ENCODE measurements at places on chromosomes 1 and 21. TPM values are rescaled to one million over a fixed set of nuclear protein-coding genes. Genes with fewer than 3 reads are reported as not detected.

The NIT1 gene
- total RNA-seq = 25.0 TPM

The TMOD4 gene
- total RNA-seq = not detected

The WLS gene
- total RNA-seq = 52.9 TPM

The CCDC17 gene
- total RNA-seq = 1.00 TPM

The OR2T11 gene
- not detected for total RNA-seq

The RNF220 gene
- total RNA-seq = 37.9 TPM

DNA sequence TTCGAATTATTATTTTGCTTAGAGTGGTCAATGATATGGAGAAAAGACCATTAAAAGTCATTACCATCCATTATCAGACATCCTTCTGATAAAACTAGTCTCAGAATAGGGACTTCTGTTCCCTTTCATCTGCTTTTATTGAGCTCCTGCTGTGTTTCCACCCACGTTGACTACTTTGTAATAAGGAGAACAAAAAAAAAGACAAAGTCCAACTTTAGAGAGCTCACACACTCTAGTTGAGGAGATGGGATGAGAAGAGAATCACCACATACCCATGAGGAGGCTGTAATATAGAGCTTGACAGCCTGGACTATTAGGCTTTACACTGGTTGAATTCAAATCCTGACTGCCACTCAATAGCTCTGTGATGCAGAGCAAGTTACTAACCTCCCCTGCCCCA, 27.8 kb upstream of the ALDH9A1 start:
- no peak for DNase-seq

DNA sequence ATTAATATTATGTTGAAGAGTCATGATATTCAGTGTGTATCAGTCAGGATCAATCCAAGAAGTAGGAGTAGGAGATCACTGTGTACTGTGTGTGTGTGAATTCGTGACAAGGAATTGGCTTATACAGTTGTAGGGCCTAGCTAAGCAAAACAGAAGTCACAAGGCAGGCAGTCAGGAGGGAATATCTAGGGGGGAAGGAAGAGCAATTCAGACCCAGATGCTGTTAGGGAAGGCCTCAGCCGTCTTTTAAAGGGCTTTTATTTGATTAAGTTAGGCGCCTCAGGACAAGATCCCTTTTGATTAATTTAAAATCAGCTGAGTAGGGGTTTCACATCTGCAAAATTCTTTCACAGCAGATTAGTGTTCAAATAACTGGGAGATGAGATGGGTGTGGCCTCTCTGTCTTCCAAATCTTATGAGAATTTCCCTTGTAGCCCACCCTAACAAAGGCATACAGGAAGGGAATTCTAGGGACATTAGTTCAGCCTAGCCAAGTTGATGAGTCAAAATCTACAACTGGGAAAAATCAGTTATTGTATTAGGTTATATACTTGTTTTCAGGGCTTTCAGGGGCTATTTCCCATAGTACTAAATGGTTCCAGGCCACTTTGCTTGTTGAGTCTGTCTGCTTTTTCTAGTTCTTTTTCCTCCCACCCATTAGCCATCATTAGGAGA, 47.4 kb downstream of the ALG6 start:
- DNase-seq = no peak

- DNase-seq = no peak
These were observed 64.5 kb downstream of the CD58 start for GRCh38 chr1:116506132-116507004.

DNA sequence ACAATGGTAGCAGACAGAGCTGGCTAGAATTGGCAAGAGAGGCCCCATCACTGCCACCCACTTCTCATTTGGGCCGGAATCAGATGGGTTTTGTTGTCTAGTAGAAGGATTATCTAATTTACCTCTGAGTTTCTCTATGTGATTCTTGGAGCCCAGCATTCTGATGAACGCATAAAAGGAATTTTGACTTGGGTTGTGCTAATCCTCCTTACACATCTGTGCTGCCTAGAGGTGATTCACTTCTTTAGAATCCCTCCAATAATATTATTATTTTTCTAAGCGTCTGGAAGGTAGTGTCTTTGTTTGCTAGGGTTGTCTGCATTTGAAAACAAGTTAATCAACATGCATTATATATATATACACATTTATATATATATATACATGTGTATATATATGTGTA, 118.1 kb downstream of the RUNX1 start:
- no peak for DNase-seq

DNA sequence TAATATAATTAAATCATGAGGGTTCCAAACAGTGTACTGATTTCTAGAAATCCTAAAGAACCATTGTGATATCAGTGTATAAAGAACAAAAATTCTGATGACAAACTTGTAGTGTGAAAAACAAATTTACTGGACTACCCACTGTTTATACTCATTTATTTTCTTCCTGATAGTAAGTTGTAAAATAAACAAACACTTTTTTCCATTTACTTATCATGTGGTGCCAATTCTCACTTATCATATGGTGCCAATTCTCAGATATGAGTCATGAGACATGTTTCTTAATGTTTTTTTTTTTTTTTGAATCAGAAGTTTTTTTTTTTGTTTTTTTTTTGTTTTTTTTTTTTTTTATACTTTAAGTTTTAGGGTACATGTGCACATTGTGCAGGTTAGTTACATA, 137.7 kb downstream of the LEPR start:
- DNase-seq = no peak

GRCh38 chr1:32388641-32389040, 5.6 kb downstream of the BSDC1 start:
- no peak for DNase-seq

GRCh38 chr1:6466023-6466422, at the start of gene TNFRSF25:
Gene TNFRSF25 (minus strand): TSS chr1:6466173. CDS start chr1:6466107, 66 bp downstream.
- DNase-seq = no peak

- DNase-seq = no peak
These were observed 149.4 kb downstream of the TRABD2B start for GRCh38 chr1:47847763-47848162.

GRCh38 chr1:43932786-43933385, 715 bp upstream of the ARTN start:
- DNase-seq = no peak

GRCh38 chr21:41817228-41817627, 50.4 kb upstream of the RIPK4 start:
- DNase-seq = peak; percentile 20

GRCh38 chr1:36482724-36483388, at the start of gene CSF3R:
Gene CSF3R (minus strand): TSS chr1:36482913. CDS start chr1:36479496, 3,417 bp downstream.
- DNase-seq = no peak

GRCh38 chr1:234244482-234244881, 128.8 kb upstream of the COA6 start:
- DNase-seq = no peak

DNA sequence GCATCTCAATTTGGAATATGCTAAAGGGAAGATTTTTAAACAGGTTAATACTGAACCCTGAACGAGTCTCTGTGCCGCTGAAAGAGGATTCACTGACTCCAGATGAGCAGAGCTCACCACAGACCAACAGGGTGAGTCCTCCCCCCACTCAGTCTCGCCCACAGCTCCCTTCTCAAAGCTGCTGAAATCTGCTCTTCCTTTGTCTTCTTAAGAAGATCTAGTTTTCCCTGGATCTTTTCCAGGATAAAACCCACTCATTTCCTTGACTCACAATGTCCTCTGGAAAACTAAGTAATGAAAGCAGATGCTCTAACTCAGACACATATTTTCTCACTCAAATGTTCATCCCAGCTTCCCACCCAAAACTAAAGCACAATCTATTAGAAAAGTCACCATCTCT, 447.0 kb upstream of the PKN2 start:
- DNase-seq = no peak

- no peak for DNase-seq
These were observed 3.6 kb downstream of the UBXN11 start for GRCh38 chr1:26302733-26303405.

DNA sequence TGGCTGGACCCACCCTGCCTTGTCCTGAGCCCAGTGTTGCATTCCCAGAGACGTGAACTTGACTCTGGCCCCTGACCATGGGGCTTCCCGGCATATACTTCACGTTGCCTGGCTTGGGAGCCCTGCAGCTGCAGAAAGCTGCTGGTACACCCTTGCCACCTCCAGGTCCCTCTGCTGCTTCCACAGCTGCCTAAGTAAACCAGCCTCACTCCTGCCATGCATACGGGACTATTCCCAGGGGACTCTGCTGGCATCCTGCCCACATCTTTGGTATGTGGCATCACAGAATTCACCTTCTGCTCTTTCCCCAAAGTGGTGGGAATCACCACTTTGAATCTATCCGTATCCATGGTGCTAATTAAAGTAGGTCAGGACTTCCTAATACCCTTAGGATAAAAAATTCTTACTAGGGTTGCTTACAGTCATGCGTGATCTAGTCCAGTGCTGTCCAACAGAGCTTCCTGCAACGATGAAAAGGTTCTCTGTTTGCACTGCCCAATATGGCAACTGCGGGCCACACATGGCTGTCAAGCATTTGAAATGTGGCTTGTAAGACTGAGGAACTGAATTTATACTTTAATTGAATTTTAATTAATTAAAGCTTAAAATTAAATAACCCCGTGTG, 203.0 kb downstream of the GRIK3 start:
- no peak for DNase-seq

DNA sequence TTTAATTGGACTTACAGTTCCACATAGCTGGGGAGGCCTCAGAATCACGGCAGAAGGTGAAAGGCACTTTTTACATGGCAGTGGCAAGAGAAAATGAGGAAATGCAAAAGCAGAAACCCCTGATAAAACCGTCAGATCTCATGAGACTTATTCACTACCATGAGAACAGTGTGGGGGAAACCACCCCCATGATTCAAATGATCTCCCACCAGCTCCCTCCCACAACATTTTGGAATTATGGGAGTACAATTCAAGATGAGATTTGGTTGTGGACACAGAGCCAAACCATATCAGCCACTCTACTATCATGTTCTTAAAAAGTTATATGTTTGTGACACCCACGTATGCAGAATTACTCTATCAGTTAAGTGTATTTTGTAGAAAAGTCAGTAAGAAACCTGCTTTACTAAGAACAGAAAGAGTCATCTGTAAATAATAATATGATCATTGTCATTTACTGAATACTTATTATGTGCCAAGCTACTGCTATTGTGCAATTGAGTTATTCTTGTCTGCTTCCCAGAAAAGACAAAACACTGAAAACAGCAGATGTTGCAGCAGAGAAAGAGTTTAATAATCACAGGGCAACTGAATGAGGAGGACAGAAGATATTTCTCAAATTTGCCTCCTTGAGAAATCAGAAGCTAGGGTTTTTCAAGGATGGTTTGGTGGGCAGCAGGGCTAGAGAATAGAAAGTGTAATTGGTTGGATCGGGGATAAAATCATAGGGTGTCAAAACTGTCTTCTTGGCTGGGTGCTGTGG, 207.7 kb upstream of the FGGY start:
- DNase-seq = no peak
